H54 (cell line): ENCODE measurements at places on chromosomes 11 and 22.

- DNase-seq = no peak
These were observed 46.2 kb upstream of the SMCO4 start for GRCh38 chr11:93589347-93589746.

GRCh38 chr22:17106785-17107546 lies 14.2 kb downstream of the TMEM121B start:
- no peak for DNase-seq

- no peak for DNase-seq
These were observed 6.4 kb downstream of the E2F8 start for GRCh38 chr11:19234231-19234817.

GRCh38 chr11:31641477-31642062 lies 132.0 kb downstream of the ELP4 start:
- no peak for DNase-seq

- DNase-seq = no peak
These were observed 56.5 kb upstream of the ANO1 start for GRCh38 chr11:70021586-70021985.
